ENCODE measurements at places on chromosomes 3 and 15. TPM values are rescaled to one million over a fixed set of nuclear protein-coding genes. Genes with fewer than 3 reads are reported as not detected.

Gene KLHL40
- total RNA-seq = not detected

Gene CACNA1D
- 47.2 TPM for total RNA-seq

DNA sequence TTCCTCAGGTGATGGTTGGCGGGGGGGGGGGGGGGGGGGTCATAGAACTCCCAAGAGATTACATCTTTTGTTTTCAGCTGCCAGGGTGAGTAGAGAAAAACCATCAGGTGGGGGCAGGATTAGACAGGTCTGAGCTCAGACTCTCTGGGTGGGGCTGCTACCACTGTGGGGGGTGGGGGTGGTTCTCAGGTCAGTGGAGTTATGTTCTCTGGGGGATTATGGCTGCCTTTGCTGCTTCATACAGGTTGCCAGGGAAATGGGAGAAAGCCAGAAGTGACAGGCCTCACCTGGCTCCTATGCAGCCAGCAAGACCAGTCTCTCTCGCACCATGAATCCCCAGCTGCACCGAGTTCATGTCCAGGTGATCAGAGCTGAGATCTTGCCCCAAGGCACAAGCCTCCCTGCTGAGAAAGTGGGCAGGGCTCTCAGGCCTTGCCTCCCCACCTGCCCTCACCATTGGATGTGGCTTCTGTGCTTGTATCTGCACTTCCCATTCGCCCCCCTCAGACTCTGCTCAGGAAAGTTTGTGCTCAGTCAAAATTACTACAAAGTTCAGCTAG lies 828.1 kb downstream of the MCTP2 start:
- DNase-seq = no peak

DNA sequence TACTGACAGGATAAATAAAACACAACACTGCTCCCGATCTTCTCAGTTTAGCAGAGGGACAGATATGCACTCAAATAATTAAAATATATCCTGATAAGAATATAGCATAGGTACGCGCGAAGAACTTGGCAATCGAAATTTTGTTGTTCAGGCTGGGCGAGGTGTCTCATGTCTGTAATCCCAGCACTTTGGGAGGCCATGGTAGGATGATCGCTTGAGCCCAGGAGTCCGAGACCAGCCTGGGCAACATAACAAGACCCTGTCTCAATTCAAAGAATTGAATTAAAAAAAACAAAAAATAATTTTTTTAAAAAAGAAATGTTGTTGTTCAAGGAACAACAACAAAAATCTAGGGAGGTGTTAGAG lies 7.6 kb downstream of the B2M start:
- DNase-seq = no peak

DNA sequence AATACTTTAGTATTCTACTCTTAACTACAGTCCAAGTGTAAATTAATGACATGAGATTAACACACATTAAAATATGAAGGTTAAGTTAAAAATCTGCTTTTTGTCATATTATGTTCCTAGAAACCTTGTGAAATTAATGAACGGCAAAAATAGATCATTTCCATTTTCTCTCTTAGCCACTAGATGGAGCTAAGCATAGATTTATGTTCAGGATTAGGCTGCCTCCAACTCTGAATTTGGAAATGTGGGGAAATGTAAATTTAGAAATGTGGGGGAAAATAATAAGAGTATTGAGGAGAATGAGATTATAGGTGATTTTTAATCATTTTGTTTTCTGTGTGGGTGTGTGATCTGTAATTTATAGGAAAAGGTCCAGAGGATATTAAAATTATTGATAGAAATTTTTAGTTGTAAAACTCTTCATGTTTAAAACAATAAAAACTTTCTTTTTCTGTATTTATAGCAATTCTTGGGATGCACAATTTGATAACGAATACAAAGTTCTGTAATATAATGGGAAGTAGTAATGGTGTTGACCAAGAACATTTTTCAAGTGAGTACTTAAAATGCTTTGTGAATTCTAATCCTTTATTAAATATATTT lies 59.2 kb downstream of the TMOD3 start:
- DNase-seq = no peak

DNA sequence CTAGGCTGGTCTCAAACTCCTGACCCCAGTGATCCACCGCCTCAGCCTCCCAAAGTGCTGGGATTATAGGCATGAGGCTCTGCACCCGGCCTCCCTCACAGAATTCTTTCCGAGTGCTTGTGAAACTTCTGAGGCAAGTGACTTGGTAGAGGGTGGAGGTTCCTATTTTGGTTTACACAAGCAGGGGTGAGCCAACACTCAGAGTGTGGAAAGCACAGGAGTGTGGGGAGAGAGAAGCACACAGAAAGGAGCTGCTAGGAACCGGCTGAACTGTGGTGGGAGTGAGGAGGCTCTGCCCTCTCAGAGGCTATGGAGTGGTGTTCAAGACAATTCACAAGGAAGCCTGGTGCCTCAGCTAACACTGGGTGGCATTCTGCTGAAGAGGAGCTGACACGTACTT lies 7.7 kb downstream of the CAPN3 start:
- DNase-seq = no peak

- no peak for DNase-seq
Measured at GRCh38 chr3:60633644-60634043, 617.6 kb downstream of the FHIT start.

GRCh38 chr15:40043927-40044716 lies 5.1 kb upstream of the SRP14 start:
- no peak for DNase-seq

DNA sequence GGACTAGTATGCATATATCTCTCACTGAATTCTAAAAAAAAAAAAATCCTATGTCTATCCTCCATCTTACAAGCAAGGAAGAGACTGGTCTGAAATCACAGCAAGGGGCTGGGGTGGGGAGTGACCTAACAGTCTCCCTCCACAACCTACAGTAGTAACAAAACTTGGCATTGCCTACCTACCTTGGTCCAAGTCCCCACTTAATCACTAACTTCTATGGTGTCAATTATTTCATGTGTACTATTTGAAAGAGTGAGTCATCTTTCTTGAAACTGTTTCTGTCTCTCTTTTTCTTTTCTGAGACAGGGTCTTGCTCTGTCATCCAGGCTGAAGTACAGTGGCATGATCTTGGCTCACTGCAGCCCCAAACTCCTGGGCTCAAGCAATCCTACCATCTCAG lies 36.8 kb downstream of the CHAC1 start:
- no peak for DNase-seq

GRCh38 chr3:106943071-106943470 lies 434.2 kb upstream of the CCDC54 start:
- DNase-seq = no peak

DNA sequence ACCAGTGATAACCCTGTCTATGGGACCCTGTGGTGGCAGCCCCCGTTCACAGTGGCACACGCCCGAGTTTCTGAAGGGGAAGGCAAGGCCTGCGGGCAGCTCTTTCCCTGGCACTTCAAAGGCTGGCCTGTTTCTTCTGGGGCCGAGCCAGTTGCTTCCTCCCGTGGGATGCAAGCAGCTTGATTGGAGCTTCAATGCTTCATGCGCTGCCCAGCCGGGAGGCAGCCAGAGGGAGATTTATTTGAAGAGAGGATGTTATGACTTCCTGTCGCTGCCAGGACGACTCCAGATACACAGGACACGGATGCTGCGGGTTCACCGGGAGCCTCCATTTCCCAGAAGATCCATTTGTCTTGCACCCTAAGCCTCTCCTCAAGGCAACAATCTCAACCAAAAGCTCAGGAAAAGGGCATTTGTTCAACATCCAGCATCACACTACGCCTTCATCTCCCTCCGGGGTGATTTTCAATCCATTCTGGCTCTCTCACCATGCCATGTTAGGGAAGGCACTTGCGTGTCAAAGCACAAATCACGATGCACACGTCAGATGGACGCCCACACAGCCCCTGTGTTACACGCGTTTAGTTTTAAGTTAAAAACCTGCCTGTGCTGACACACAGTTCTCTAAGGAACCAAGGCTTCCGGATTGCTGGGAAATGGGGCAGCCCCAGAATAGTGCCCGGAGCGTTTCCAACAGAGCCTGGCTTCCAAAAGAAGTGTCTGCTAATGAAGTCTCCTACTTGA lies 330.2 kb downstream of the OCA2 start:
- DNase-seq = no peak

DNA sequence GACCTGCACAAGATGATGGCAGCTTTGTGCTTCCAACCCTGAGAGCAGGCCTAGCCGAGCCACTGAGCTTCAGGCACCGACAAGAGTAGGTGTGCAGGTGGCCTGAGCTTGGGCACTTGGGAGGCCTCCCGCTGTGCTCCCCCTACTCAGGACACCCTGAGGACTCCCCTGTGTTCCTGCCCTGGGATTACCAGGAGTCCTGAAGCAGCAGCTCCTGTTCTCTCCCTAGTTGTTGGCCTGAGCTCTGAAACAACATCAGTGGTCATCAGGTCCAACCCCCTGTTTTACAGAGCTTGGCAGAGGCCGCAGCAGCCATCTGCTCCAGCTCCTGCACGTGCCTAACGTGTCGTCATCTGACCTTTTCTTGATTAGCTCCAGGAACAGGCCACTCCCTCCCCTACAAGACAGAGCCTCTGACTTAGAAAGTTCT lies 8.0 kb upstream of the MESP2 start:
- DNase-seq = no peak
